ENCODE measurements at places on chromosomes 1 and 21.
A peak's percentile ranks its signal among the peaks of the same experiment; 100 is the strongest.

DNA sequence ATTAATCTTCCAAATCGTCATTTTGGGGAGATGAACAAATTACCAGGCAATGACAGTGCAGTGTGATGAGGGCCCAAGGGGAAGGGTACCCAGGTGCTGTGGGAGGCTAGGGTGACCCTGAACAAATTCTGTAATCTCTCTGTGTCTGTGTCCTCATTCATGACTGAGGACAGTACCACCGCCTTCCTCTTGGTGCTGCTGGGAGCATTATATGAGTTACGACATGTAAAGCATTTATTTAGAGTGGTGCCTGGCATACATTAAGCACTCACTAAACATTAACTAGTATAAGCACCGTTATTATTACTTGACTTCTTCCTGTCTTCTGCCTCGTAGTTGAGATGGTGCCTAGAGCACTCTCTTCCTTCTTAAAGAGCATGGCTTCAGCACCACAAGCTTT, 468.2 kb upstream of the VAMP3 start:
- DNase-seq, result no peak

DNA sequence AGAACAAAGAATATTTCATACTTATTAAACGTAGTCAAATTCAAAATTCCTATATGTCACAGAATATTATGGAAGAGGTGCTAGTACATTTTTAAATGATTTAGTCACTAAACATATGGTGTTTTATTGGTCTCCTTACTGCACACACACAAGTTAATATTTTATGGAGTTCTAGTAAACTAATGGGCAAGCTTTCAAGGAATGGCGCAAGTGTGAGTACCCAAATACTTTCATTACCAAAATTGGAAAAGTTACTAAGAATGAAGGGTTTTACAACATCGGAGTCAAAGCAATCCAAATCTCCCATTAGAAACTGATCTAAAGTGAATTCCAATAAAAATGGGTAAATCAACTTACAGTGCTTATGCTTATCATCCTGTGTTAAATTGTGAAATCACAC, 921.9 kb downstream of the ADGRL2 start:
- no peak for DNase-seq

GRCh38 chr1:12069623-12070244, 6.6 kb downstream of the TNFRSF8 start:
- DNase-seq, result no peak

GRCh38 chr1:8495928-8496401, 178.1 kb downstream of the SLC45A1 start:
- no peak for DNase-seq

DNA sequence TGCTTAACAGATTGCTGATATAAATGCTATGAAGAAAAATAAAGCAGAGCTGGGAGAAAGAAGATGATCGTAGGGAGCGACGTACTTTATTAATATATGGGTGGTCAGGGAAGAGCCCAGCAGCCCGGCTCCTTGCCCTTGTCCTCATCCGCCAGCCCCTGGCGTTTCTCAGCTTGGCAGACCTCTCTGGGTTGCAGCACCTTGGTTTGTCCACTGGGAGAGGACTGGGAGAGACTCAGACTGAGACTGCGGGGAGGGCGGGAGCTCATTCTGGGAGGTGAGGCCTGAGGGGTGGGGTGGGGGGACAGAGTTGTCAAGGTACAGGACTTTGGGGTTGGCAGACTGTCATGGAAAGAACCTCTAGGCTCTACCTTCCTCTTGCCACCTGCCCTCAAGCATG, 3.3 kb upstream of the S100A3 start:
- DNase-seq, result peak; percentile 34

GRCh38 chr1:44643721-44644334, 30.5 kb downstream of the TMEM53 start:
- DNase-seq, result no peak

GRCh38 chr1:243465738-243466137, 209.9 kb downstream of the SDCCAG8 start:
- no peak for DNase-seq

- no peak for DNase-seq
Measured at GRCh38 chr1:156693848-156694689, 11.3 kb downstream of the CRABP2 start.

GRCh38 chr1:55536545-55536865, 321.3 kb upstream of the USP24 start:
- no peak for DNase-seq

DNA sequence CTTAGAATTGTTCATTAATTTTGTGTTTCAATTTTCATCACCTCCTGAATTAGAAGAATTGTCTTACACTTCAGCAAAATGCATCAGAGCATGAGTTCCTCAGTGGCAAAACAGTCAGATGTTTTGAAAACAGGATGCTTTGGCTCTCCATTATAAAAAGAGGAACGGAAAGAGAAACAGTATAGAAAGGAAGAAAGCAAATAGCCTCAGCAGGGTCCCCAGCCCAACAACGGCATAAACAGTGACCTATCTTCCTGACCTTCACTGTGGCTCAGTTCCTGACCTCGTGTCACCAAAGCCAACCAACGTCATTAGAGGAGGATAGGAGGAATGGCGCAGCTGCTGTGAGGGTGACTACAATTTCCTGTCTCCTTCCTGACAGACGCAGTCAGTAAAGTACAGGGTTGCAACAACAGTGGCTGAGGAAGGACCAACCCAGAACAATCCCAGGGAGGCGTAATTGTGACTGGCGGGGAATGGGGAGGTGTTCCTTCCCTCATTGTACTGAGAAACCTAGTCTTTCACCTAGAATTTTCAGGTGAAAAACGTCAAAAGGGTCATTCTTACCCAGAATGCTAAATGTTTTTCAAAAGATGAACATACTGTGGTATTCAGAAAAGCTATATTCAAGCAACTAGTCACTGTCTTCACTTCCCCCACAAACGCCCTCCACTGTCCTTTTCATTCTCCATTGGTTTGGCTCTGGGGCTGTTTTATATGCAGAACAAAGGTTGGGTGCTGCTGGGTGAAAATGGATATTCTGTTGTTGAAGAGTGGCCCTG, 197.9 kb upstream of the SGIP1 start:
- DNase-seq, result no peak

DNA sequence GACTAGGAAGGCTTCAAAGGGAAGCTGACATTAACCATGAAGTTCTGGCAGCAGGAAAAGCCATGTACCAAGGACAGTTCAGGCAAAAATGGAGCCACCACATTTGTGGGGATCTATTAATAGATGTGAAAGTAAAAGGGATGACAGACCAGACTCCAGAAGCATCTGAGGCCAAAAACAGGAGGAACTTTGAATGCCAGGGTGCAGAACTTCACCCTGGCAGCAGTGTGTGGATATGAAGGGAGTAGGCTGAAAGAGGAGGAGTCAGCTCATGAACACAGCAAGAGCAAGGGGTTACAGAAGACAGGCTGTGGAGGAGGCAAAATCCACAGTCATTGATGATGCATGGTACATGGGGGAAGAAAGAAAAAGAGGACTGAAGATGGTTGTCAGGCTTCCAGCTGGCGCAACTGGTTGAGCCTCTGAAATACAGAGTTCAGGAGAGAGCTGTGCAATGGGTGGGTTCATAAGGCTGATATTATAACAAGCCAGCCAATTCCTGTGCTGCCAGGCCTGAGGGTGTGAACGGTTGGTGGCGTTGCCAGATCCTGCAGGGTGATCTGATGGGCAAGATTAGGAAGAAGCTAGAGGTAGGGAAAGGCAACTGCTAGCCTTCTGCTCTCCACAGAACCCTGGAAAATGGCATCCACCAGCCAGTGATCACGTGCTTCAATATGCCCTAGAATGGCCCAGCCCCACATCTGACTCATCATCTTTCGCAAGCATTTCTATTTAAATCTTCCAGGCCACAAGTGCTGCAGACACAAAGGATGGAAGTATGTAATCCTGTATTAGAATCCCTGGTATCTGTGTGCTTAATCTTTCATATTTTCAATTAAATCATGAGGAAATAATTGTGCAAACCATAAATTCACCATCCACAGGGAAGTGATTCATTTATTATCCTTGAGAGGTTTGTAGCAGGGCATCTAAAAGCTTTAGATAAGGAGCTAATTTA, 81.9 kb downstream of the SLC25A24 start:
- peak; percentile 32 for DNase-seq

- DNase-seq, result no peak
Measured at GRCh38 chr1:100502052-100502792, 35.7 kb upstream of the GPR88 start.

GRCh38 chr1:223179786-223180185, 36.7 kb upstream of the TLR5 start:
- DNase-seq, result no peak

GRCh38 chr1:184283999-184284398, 102.8 kb upstream of the C1orf21 start:
- DNase-seq, result no peak

DNA sequence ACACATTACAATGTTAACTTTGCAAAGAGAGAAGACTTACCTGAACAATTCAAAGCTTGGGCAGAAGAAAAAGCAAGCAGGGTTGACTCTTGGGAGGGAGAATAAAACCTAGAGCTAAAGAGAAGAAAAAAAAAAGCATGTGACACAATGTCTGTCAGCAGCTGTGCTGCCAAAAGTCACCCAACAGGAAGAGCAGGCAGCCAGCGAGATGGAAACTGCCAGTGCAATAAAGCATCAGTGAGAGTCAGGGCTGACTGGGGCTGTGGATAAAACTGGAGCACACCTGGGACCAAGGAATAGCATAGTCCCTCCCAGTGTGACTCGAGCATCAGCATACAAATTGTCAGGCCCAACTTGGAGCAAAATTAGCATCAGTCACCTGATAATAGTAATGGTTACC, 65.0 kb upstream of the SLC22A15 start:
- DNase-seq, result no peak

DNA sequence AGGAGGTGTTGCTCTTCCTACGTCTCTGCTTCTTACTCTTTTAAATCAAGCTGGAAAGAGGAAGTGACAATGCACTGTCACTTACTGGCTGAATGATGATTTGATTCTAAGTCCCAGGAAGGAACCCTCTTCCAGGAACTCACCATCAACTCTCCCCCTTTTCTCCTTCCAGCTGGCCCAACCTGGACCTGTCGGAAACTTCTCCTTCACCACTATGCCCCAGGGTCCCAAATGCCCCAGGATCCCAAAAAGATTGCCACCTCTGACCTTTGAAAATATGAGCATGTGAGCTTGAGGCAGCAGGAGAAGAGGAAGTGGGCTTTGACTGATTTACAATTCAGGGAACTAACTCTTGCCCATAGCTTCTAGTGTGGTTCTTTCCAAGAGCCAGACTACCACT, 5.3 kb upstream of the ADAMTS5 start:
- DNase-seq, result no peak

GRCh38 chr1:172405912-172406311, 14.6 kb upstream of the C1orf105 start:
- DNase-seq, result no peak

- DNase-seq, result peak; percentile 51
Measured at GRCh38 chr1:30721812-30722537, 1.4 kb downstream of the MATN1 start.

GRCh38 chr1:155455588-155456195, 106.9 kb downstream of the ASH1L start:
- no peak for DNase-seq

DNA sequence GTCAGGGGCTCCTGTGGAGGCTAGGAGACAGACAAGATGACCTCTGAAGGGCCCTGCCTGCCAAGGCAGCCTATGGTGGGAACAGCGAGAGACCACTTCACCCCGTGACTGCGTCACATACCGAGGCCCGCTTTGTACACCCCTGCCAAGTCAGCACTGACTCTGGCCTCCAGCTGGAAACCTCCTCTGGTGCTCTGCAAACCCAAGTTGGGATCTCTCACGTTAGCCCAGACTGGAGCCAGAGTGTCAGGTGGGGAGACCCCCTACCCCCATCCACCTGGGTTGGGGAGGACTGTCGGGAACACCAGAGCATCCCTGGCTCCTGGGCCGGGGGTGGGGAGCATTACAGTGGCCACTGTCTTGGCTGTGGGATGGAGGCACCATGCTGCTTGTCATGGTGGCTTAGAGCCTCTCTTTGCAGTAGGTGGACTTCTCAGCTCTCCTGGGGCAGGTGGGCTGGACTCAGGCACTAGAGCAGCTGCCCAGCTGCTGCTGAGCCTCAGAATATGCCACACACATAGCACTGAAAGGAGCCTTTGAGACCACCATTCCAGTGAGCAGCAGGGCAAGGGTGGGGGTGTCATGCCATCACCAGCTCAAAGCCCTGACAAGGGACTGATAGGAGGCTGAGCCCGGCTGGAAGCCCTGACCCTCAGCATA, 50.4 kb downstream of the ELK4 start:
- DNase-seq, result no peak

- no peak for DNase-seq
Measured at GRCh38 chr1:214303141-214303930, 22.4 kb downstream of the SMYD2 start.

- no peak for DNase-seq
Measured at GRCh38 chr1:227725046-227725445, 10.1 kb downstream of the JMJD4 start.

- DNase-seq, result no peak
Measured at GRCh38 chr21:29893687-29894086, 46.1 kb downstream of the GRIK1 start.

- DNase-seq, result no peak
Measured at GRCh38 chr1:11770011-11770410, 8.0 kb downstream of the C1orf167 start.

DNA sequence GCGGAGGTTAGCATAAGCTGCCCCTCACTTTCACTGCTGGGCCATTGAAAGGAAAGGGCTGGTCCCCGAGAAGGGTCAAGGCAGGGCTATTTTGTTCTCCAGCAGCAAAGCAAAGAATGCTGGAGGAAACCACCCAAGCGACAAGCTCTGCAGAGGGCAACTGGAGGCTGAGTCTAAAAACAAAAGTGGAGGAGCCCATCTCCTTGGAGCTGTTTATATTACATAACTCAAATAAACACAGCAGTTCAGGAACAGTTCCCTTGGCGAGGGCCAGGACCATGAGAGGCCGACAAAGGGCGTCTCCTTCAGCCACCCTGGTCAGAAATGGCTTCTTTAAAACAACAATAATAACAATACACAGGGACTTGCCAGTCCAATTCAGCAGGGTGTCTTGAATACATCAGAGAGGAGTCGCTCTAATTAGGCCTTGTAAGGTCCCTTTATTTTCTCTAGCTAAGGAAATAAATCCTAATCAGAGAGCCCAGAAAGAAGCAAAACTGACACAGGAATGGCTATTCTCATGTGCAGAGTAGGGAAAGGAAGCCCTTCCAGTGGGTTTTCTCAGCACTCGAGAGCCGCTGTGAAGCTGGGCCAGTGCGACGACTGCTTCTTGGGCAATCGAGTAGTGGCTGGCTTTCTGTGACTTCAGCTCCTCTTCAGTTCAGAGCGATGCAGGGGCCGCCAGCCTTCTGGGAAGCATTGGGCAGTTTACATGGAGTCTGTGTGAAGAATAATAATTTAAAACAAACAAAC, 57.0 kb upstream of the TARBP1 start:
- DNase-seq, result no peak

DNA sequence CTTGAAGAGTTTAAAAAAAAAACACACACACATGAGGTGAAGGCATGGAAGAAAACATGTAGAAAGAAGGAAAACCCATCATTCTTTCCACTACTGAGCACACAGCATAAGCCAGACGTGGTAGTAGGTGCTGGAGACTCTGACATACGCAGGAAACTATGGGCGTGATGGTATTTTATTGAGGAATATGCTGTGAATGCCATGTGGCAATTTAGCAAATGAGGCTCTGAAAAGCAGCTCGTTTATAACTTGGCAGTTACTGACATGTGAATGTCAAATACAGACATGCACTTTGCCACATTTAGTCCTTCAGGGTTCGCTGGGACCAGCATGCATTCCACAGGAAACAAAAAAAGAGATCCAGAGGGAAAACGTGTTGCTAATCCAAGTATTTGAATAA, 74.3 kb upstream of the IFNAR2 start:
- no peak for DNase-seq

- DNase-seq, result peak; percentile 78
Measured at GRCh38 chr1:9128520-9129265, at the start of gene GPR157. Gene GPR157 (minus strand): TSS chr1:9129102. CDS start chr1:9129027, 75 bp downstream.
